NCI-H526 (cell line): ENCODE measurements at places on chromosomes 1 and 21.

DNA sequence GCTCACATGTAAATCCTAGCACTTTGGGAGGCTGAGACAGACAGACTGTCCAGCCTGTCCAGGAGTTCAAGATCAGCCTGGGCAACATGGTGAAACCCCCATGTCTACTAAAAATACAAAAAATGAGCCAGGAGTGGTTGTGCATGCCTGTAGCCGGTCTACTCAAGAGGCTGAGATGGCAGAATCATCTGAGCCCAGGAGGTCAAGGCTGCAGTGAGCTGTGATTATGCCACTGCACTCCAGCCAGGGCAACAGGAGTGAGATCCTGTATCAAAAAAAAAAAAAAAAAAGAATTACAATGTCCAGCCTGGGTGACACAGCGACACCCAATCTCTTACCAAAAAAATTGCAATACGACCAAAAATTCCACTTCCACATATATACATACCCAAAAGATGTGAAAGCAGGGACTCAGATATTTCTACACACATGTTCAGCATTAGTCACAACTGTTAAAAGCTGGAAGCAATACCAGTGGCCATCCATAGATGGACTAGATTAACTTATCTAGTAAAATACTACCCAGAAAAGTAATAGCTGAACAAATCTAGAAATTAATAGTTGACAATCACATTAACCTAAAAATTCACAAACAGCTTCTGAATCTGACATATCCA lies 49.2 kb downstream of the ASH1L start:
- no peak for DNase-seq

GRCh38 chr1:218034468-218034867 lies 250.6 kb upstream of the RRP15 start:
- no peak for DNase-seq

GRCh38 chr21:31870472-31871193 lies 2.2 kb upstream of the HUNK start:
- no peak for DNase-seq

DNA sequence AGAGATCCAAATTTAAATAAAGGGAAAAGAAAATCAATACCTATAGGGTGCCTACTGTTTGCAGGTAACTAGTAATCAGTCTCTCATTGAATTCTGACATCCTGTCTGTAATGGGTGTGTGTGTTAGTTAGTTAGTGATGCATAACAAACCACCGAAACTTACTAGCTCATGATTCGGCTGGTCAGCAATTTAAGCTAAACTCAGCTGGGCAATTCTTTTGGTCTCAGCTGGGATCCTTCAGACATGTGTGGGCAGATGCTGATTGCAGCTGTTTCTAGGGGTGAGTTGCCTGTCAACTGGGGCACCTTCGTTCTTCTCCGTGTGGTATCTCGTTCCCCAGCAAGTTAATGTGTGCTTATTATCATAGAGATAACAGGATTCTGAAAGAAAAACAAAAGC lies 40.2 kb upstream of the ZNF124 start:
- no peak for DNase-seq

DNA sequence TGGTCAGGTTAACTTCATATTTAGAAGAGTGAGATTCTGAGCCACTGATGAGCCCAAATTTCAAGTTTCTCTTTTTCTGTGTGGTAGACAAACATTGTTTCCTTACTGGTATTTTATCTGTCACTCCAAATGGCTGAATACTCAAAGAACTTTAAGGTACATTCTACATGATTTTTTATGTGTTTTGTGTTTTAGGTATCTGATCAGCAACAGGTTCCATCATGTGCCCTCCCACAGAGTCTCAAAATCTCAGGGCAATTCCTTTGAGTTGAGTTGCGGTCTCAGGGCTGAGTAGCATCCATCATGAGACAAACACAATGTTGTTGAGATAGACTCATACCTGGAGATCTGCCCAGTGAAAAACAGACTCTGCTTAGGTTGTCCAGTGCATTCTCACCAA lies 14.7 kb upstream of the CEP350 start:
- no peak for DNase-seq
